ENCODE measurements at places on chromosomes 13 and 19.

GRCh38 chr13:46812301-46812797 lies 15.4 kb upstream of the ESD start:
- no peak for DNase-seq

- DNase-seq = no peak
These were observed 38.9 kb downstream of the VAV1 start for GRCh38 chr19:6811378-6811777.

GRCh38 chr13:111142472-111142871 lies 27.4 kb downstream of the ARHGEF7 start:
- DNase-seq = no peak

GRCh38 chr13:45995245-45995644 lies 57.3 kb downstream of the ZC3H13 start:
- DNase-seq = no peak

DNA sequence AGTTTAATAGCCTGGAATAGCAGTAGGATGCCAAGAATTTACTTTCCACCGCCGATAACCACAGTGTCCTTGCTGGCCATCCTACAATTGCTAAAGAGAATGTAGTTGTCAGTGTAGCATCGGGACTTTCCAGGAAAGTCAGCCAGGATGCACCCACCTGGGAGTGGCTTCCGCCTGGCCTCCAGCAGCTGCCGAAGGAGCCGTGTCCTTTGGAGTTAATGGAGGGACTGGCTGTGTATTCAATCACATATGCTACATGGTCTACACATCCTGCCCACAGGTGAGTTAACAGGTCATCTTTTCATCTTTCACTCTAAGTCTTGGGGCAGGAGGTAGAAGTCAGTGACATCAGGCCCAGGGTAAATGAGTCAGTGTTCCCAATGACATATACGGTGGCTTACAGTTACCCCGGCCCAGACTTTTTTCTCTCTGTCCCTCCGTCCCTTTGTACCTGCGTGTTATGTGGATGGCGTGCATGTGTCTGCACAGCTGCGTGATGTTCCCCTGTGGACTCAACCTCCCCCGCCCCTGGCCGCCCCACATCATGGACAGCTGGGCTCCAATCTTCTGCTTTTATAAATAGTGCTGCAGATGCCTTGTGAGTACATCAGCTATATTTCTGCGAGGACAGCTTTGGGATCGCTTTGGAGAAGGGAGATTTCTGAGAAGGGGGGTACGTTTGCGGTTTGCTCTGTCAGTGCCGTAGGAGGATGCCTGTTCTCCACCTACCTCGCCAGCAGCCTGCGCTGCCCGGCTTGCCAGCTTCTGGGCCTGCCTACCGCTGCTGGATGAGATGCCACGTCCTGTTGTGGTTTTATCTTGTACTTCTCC lies 63.1 kb downstream of the ATP11A start:
- DNase-seq = no peak

DNA sequence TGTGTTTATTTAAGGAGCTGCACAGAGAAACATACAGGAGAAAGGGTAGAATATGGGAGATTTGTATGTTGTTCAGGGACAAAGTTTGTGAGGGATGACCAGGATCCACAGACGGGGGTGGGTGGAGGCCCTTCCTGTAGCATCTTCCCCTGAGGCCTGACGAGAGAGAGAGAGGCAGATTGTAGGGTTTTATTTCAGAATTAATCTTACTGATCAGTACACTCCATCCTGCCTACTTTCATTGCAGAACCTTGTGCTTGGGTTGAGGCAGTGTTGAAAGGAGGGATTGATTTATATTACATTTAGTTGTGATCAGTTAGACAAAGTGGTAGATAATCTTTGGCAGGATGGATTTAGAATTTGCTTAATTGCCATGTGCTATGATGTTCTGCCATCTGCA lies 39.6 kb downstream of the MTUS2 start:
- no peak for DNase-seq

DNA sequence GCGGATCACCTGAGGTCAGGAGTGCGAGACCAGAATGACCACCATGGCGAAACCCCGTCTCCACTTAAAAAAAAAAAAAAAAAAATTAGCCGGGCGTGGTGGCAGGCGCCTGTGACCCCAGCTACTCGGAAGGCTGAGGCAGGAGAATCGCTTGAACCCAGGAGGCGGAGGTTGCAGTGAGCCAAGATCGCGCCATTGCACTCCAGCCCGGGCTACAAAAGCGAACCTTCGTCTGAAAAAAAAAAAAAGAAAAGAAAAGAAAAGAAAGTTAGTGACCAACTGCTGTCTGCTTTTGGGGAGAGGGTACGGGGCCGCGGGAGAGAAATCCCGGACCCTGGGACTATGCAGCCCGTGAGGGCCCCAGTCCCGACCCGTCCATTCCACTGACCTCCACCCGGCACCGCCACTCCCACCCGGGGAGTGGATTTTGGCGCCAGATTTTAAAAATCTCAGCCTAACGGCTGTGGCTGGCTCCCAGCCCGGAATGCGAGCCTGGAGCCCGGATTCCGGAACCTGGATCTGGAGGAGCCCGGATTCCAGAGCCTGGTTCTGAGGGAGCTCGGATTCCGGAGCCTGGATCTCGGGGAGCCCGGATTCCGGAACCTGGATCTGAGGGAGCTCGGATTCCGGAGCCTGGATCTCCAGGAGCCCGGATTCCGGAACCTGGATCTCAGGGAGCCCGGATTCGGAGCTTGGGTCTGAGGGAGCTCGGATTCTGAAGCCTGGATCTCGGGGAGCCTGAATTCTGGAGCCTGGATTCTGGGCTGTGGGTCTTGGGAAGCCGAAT lies 6.1 kb upstream of the LMNB2 start:
- DNase-seq = peak; percentile 86

DNA sequence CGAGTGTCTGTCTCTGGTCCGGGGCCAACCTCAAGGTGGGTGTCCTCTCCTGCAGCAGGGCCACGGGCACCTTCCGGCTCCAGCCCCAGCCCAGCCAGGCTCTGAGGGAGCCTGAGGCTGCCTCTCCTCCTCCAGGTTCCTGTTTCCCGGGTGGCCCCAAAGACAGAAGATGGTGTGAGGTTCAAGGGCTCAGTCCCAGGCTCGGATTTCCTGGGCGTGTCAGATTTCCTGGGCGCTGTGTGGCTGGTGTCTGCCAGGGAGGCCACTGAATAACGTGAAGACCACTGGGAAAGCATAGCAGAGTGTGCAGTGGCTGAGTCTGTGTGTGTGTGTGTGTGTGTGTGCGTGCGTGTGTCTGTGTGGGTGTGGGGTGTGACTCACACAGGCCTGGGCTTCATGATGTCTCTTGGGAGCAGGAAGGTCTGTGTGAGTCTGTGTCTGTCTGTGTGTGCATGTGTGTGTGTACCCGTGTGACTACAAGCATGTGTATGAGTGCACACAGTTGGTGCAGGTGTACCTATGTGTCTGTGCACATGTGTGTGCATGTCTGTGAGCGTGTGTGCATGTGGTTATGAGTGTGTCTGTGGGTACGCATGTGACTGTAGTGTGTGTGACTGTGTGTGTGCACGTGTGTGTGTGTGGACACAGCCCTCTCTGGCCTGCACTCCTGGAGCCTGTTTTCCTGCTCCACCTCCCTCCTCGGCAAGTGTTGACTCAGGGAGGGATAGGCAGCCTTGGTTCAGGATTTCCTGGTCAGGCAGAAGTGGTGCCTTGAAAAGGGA lies 28.3 kb downstream of the CEBPA start:
- no peak for DNase-seq

DNA sequence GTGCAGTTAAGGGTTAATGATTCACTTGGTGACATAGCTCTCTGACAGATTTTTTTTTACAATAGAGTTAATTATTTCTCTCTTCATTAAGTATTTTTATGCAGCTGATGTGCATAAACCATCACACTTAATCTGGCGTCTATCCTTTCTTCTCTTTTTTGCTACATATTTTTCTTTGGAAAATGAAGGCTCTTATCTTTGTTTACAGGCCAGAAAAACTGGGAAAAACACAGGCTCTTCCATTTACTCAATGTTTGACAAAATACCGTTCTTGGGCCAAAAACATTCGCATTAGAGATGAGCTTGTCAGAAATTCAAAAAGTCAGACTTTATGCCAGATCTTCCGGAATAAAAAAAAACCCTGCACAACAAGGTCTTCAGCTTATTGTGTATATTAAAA lies 12.0 kb downstream of the ZNF253 start:
- DNase-seq = no peak

DNA sequence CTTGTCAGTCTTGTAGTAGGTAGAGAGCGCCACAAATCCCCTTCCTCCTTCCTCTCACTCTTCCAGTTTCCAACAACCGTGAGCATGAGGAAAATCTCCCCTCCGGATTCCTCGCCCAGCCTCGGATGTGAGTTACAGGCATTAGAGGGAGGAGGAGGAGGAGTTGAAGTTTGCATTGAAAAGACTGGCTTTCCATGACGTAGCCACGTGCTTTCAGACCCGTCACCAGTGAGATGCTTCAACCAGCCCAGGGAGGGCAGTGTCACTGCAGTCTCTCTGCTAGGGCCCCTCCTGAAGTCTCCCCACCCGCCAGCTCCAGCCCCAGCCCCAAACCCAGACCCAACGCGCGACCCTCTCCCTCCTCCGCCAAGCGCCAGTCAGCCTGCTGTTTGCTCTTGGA lies 442 bp upstream of the FGF14 start:
- DNase-seq = peak; percentile 93

- no peak for DNase-seq
These were observed 4.6 kb upstream of the EPS8L1 start for GRCh38 chr19:55071129-55071502.

- peak; percentile 4 for DNase-seq
These were observed 8.2 kb downstream of the SMIM24 start for GRCh38 chr19:3471954-3472655.

DNA sequence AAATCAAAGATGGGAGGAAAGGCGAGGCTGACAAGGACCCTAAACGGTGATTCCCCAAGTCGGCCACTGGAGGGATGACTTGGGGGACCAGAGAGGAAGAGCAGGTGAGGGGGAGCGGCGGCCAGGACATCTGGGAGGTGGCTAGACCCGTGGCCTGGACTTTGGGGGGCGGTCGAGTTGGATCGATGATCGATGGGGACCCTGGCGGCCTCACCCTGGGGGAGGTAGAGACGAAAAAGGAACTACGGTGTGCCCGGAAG lies 7.7 kb upstream of the CIRBP start:
- DNase-seq = no peak

- DNase-seq = no peak
These were observed 7.6 kb downstream of the F2RL3 start for GRCh38 chr19:16896146-16897028.

DNA sequence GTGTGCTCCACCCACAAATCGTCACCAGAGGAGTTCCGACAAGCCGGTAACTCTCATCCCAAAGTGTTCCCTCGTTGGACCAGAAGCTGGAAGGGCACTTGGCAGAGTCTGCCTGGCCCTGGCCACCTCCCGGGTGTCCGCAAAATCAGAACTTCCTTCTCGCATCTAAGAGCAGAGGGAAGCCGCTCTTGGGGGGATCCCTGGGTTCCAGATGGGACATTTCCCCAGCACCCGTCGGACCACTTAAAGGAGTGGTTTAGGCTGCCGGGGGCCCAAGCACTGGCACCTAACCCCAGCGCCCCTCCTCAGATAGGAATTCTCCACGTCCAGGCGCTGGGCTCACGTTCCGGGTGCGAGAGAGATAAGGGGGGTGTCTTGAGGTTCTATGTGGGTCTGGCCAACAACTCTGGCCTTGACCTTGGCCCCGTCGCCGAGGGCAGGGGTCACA lies 857 bp upstream of the MAP2K7 start:
- no peak for DNase-seq

- no peak for DNase-seq
These were observed 23.5 kb downstream of the LGALS16 start for GRCh38 chr19:39679056-39679790.
